ENCODE measurements at places on chromosomes 16 and 17.

- DNase-seq, result no peak
Observed at GRCh38 chr17:3641717-3642486, 5.3 kb downstream of the CTNS start.

- DNase-seq, result no peak
Observed at GRCh38 chr17:80979547-80980378, 11.9 kb upstream of the CHMP6 start.

DNA sequence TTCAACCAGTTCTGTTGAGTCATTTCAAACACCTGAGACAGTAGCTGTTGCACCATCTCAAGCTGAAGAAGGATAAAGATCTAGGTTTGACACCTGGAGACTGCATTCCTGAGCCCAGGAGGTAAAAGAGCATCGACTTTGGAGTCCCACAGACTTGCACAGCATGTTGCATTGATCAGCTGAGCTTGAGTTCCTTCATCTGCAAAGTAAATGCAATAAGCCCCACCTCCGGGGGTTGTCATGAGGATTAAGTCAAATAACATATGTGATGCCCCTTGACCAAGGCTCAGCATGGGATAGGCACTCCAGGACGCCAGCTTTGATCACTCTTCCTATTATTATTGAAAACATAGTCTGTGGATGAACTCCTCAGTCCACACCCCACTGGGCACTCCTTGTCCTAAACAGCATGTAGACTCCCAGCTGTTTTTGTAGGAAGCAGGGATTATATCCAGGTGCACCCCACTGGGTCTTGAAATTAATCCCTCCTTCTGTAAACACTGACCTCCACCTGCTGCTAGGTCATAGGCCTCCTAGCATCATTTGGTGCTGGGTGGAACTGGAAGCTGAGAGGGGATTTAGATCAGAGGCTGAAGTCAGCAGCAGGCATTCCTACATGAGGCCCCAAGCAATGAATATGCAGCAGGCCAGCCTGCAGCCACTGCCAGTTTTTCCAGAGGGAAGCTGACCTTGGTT is 259.0 kb downstream of the HS3ST4 start:
- DNase-seq, result no peak

DNA sequence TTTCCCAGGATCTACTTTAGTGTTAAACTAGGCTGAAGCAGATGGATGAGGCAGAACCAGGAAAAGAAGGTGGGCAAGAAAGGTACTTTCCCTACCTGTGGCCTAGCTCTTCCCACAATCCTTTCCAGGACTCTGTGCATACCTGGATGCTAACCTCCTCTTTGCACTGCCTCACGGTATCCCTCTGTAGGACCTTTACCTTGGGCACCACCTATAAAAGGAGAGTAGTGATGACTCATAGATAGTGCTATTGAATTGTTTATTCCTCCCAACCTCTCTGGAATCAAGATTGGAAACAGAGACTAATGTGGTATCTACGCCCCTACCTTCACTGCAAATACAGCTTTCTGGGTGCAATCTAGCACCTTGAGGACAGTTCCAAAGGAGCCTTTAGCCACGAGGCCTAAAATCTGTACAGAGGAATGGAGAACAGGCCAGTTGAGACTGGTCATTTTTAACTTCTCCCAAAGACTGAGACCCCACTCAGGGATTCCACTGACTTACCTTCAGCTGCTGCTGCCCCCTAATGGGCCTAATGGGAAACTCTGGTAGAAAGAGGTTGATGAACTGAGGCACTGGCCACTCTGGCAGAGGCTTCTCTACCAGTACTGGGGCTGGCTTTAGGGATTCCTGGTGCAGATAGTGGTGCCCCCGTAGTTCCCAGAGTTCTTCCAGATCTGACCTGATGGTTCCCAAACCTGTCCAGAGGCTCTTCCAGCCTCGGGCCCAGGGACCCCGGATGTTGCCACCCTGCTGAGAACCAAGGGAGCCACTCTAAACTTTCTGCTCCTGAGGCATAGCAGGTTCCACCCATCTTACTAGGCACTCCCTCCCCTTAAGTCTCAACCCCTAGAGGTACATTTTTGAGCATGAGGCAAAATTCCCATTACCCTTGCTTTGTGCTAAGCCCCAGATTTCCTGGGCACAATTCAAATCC is 781 bp downstream of the RSKR start:
- peak; percentile 67 for DNase-seq

GRCh38 chr17:31748881-31749280 is 110.2 kb downstream of the COPRS start:
- DNase-seq, result no peak

GRCh38 chr17:36760425-36760824 is 159.0 kb downstream of the MRM1 start:
- no peak for DNase-seq

DNA sequence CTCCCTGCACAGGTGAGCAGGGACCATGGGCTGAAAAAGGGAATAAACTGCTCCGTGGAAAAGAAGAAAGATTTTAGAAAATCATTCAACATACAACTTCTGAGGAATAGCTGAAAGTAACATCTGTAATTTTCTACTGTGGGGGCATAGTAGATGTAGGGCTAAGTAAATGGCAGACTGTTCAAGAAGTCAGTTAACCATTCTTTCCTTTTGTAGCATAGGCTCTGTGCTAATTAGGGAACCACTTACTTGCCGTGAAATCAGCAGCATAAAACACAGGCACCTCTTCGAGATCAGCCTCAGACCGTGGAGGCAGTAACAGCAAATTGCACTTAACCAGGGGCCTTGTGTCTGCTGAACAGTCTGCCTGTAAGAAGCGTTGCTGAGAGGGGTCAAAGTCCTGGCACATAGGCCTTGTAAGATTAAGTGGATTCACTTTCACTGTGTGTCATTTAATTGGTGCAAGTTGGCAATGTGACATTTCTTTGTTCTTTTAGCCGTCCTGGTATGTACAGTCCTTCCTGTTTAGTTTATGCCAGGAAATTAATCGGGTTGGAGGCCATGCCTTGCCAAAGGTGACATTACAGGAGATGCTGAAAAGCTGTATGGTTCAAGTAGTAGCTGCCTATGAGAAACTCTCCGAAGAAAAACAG is 10.4 kb downstream of the COG1 start:
- DNase-seq, result no peak

GRCh38 chr16:12881740-12882139 is 19.7 kb upstream of the SHISA9 start:
- DNase-seq, result no peak

DNA sequence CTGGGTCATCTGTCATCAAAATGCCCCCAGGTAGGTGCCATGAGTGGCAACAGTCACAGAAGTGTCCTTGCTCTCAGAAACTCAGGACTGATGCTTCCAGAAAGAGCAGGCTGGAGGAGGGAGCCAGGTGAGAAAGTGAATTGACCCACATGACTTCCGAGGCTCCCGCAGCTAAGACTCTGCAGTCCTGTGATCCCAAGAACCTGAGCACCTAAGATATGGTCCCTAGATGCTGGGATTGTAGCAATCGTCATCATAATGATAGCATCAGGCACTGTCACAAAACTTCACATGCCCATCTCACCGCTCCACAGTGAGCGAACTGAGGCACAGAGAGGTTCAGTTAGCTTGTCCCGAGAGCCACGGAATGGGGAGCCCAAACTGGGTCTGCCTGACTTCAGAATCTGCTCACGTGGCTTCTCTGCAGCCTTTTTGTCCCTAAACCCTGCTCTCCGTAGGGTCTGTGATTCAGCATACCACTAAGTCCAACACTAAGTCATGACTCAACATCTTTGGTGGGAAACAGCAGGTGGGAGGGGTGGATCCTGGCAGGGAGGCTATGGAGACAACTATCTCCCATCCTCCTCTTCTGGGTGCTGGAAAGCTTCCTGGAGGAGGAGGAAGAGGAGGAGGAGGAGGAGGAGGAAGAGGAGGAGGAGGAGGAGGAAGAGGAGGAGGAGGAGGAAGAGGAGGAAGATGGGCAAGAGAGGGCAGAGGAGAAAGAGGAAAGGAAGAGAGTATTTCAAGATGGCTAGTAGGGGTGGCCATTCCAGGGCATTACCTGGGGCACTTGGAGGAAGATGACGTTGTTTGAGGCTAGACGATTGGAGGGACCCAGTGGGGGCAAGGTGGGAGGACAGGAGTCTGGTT is 55.5 kb upstream of the DLX4 start:
- DNase-seq, result no peak

- no peak for DNase-seq
Observed at GRCh38 chr16:25124503-25124902, 13.0 kb downstream of the LCMT1 start.

- DNase-seq, result no peak
Observed at GRCh38 chr17:42378359-42378958, 9.8 kb downstream of the STAT3 start.

GRCh38 chr16:82655072-82655714 is 28.4 kb downstream of the CDH13 start:
- peak; percentile 69 for DNase-seq

DNA sequence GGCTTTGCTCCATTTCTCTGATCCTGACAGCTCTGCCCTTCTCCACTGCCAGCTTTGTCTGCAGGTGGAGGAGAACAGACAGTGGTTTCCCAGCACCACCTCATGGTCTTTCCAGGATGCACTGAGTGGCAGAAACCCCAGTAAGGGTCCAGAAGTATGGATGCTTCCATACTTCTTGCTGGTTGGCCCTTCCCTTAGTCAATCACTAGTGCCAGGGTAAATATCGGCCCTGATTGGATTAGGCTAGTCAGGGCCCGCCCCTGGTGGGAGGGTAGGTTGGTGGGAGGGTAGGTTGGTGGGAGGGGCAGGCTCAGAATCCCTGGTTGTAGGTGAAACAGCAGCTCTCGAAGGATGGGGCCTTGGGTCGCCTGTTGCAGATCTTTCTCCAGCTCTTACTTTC is 10.2 kb downstream of the RNF213 start:
- DNase-seq, result peak; percentile 80

- no peak for DNase-seq
Observed at GRCh38 chr16:57786632-57787518, 15.4 kb downstream of the KIFC3 start.

DNA sequence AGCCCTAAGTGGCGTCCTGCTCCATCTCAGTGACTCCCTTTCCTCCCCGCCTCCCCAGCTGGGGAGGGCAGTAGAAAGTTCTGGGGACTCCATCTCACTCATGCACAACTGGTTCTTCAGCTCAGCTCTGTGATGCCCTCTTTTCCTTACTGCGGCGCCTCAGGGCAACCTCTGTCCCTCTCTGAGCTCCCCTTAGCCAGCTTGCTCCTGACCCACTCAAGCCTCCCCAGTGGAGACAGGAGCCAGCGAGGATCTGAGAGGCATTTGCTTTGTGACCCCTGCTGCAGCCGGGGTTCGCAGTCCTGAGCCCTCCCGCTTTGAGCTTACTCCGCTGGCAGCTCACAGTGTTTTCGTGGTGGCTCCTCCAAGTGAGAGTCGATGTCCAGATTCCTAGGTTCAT is 6.2 kb upstream of the MRC2 start:
- DNase-seq, result no peak

- DNase-seq, result peak; percentile 78
Observed at GRCh38 chr17:35895636-35896587, 15.8 kb upstream of the CCL5 start.

- no peak for DNase-seq
Observed at GRCh38 chr16:3787924-3788661, 70.8 kb upstream of the TRAP1 start.

DNA sequence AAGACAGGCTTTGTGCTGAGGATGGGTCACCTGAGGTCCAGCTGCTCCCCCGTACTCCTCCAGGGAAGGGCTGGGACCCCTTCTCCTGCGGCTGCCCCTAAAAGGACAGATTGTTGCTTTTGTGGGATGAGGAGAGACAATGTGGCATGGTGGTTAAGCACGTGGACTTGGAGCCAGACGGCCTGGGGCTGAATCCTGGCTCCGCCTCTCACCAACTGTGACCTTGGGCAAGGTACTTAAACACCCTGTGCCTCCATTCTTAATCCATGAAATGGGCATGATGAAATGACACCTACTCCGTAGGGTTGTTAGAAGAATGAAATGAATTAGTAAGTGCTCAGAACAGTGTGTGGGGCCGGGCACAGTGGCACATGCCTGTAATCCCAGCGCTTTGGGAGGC is 39.6 kb upstream of the PLCG2 start:
- DNase-seq, result no peak

GRCh38 chr17:59329176-59330052 is 2.0 kb upstream of the YPEL2 start:
- peak; percentile 72 for DNase-seq

DNA sequence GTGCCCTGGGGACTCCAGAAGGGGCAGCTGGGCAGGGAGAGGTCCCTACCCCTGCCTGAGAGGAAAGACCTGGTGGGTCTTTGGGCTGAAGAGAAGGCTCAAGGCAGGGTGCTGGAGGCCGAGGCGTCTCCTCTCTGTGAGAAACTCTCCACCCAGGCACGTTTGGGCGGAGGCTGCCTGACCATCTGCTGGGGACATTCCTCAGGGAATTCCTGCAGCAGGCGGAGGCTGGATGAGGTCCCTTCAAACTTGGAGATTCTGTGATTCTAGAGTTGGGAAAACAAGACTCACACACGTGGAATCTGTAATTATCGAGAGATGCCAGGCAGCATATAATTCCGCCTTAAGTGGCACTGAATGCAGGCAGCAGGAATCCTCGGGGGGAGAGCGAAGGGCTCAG is 21.1 kb upstream of the PHF12 start:
- no peak for DNase-seq

- no peak for DNase-seq
Observed at GRCh38 chr16:35339337-35339736, 1879.9 kb downstream of the TP53TG3F start.

Data from activated CD8-positive, alpha-beta memory T cell treated with anti-CD3 and anti-CD28 coated beads for 24 hours (primary cell).